Lower leg skin (tissue), 4 donors: ENCODE measurements at places on chromosomes 3 and 15. TPM values are rescaled to one million over a fixed set of nuclear protein-coding genes. Genes with fewer than 3 reads are reported as not detected.

Gene SERPINI2
- not detected for total RNA-seq

Gene UBA7
- 19.7 TPM for total RNA-seq

GRCh38 chr15:38192496-38192895 is 60.1 kb upstream of the SPRED1 start:
- DNase-seq = no peak

DNA sequence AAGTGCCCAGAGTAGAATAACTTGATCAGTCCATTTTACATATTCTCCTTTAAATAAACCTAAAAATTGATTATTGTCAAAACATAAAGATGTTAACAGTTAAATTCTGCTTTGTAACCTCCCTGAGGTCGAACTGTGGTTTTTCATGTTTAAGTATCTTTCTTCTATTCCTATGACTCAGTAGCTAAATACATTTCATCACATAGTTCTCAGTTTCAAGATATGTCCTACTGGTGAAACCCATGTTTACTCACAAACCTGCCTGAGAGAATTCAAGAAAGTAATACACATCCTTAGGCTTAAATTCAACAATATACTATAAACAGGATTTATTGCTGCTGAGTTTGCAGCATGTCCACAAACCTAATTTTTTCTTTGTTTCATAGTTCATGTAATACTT is 692.9 kb downstream of the ZPLD1 start:
- no peak for DNase-seq

DNA sequence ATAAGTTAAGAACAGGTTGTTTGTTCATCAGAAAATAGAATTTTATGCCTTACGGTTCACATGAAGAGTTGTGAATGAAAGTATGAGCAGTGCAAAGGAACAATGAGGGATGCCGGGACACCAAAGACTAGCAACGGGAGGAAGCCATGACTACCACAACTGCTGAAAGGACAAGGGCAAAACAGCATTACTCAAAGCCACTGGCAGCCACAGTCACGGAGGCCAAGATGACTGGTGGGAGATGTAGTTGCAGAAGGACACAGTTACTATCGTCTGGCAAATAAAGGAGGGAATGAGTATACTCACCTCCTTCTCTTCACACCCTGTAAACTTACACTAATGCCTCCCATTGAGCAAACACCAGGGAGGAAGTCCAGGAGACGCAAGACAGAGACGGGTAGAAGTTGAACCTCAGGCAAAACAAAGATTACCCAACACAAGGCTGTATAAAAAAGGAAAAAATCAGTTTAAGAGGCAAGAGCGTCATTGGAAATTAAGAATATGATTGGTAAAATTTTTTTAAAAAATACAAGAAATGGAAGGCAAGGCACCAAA is 675.5 kb downstream of the FHIT start:
- no peak for DNase-seq

DNA sequence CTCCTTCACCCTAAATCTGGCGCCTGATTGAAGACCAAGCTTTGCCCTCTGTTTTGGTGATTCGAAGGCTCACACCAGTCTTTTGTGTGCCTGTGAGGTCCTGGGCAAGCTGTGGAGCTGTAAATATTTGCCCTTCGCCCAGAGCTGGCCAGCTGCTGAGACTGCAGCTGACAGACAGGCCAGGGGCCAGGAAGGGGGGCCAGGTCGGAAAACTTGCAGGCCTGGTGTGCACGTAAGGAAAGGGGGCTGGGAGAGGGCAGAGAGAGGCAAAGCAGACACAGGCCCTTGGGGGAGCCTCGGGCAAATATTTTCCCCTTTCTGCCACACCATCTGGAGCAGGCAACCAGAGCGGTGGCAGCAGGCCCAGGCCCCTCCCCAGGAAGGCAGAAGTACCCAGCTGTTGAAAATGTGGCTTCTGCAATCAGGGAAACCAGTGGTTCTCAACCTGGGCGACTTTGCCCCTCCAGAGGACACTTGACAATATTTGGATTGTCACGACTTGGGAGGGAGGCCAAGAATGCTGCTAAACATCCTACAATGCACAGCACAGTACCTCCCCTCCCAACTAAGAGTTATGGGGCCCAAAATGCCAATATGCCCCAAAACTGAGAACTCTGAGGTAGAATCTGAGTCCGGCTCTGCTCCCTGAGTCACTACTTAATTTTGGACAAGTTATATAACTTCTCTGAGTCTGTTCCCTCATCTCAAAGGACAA is 2.5 kb downstream of the PDZRN3 start:
- no peak for DNase-seq

DNA sequence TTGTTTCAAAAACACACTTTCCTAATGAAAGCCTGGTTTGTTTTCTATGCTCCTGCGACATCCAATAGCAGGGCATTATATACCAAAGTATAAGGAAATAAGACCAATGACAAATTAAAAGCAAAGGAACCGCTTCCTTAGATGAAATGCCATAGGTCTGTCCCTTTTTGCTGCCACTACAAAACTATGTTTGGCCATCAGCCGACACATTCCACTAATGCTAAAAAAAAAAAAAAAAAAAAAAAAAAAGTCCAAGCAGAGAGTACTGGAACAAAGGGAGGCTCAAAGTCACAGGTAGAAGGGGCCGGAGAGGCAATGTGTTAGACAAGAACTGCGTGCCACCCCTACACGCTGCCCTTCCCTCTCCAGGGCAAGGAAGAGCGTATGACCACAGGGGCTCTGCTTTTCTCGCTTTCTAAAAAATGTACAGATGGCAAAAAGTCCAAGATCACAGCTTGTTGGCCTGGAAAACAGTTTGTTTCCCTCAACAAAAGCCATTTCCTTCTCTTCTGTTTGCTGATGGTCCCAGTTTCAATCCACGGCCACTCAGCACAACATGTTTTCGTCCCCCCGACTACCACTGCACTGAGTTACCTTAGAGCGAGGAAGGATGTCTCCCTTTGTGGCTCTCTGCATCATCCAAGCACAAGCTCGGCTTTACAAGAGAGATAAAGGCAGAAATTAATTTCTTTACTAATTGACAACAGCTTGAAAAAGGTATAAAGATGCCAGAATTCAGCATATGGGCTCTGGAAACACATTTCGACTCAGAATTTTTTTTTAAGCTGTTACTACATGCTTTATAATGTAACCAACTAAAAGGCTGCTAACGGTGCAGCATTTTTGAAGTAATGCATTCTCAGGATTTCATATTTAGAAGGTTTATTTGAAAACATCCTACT is 70.8 kb downstream of the ABTB1 start:
- no peak for DNase-seq

Gene GFM1
- total RNA-seq = 42.7 TPM

- DNase-seq = no peak
These were observed 333.5 kb upstream of the SEMA6D start for GRCh38 chr15:47383801-47384200.

GRCh38 chr3:8793242-8793641 is 23.8 kb upstream of the OXTR start:
- no peak for DNase-seq

DNA sequence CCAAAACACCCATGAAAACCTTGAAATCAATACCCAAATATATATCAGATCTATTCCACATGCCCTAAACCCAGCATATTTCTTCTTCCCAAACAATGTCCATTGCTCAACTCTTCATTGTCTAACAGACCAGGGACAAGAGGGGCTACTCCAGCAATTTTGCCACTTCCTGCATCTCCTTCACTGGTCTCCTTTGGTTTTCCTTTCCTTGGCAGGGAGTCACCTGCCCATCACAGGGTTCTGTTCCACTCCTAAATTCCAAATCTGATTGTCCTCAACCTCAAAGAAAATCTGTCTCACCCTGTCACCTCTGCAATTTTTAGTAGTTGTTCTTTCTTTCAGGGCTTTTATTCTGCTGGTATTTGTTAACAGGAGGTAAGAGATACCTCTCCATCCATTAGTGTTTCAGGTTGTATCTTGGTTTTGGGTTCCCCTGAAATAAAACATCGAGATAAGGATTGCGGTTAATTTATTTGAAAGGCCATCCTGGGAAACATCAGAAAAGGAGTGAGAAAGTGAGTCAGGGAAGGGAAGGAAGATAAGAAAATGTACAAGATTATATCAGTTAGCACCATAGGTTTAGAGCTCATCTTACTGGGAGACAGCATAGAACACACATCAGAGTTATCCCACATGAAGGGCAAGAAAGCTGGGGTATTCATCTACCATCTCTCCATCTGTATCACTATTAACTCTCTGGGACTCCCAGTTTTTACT is 13.6 kb downstream of the ZBED2 start:
- no peak for DNase-seq
